Stimulated activated CD4-positive, alpha-beta T cell treated with anti-CD3 and anti-CD28 coated beads, Interleukin-12 subunit alpha, Interleukin-12 subunit beta, amount 100 ng/mL, for 48 hours (primary cell): ENCODE measurements at places on chromosomes 11 and 22.

- no peak for DNase-seq
These were observed 1.3 kb downstream of the WEE1 start for GRCh38 chr11:9574622-9575259.

- no peak for DNase-seq
These were observed 12.7 kb upstream of the CELSR1 start for GRCh38 chr22:46549971-46550641.

GRCh38 chr22:47460176-47460575 is 697.7 kb downstream of the TBC1D22A start:
- no peak for DNase-seq

DNA sequence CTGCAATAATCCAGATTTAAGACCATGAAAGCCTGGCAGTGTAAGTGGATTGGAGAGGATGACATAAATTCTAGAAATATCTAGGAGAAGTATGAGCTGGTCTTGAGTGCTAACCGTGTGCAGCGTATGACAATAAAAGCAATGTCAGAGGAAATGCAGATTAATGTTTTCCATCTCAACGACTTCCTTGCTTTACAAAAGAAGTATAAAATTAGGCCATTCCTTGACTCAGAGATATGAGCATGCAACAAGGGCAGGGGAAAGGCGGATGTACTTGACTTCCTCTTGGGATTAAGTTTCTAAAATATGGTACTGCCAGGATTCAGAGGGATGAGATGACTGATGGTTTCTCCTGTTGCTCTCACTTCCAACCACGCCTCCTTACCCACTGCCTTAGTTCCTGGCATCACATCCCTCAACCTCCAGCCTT is 32.3 kb downstream of the ADAMTS15 start:
- DNase-seq = no peak

GRCh38 chr11:86509588-86509974 is 134.9 kb downstream of the CCDC81 start:
- no peak for DNase-seq

DNA sequence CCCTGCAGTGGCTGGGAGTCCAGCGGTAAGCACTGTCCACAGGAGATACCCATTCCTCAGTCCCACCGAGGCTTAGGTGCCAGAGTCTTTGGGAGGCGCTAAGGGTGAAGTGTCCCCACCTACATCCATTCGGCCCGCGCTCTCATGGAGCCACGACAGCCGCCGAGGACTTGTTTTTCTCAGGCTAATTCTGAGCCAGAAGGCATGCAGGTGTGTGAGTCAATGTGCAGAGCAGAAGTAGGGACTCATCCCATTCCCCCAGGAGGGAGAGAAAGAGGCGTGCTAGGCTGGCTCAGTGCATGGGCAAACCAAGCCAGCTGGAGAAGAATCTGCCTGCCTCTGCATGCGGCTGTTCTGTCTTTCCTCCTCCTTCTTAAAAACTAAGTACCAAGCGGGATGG is 46.6 kb downstream of the KCNC1 start:
- DNase-seq = no peak

GRCh38 chr22:23649071-23649501 is 17.0 kb upstream of the DRICH1 start:
- no peak for DNase-seq

DNA sequence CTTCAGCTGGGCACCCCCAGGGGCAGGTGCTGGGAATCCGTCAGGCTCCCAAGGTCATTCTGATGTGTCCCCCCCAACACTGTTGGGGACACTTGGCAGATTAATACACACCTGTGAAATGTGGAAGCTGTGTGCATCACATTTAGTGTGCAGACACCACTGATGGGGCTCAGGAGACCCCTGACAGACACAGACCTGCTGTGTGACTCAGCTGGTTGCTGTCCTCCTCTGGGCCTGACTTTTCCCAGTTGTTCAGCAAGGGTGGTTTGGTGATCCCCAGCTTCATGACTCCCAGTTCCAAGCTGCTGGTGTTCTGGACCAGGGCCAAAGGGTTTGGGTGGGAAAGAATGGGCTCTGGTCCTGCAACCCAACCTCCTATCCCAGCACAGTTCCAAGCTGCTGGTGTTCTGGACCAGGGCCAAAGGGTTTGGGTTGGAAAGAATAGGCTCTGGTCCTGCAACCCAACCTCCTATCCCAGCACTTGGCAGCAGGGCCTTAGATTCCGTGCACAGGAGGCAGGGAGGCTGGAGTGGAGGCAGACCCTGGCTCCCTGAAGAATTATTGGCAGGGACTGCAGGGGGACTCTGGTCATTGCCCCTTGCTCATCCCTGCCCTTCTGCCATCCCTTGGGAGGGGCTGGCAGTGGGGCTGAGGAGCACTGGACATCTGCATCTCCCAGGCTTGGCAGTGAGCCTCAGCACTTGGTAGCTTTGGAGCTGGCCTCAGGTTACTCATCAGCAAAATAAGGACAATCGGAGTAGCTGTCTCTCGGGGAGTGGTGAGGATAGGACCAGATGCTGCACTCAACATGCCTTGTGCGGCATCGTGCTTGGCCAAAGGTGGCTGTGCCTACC is 8.4 kb upstream of the OMP start:
- no peak for DNase-seq

DNA sequence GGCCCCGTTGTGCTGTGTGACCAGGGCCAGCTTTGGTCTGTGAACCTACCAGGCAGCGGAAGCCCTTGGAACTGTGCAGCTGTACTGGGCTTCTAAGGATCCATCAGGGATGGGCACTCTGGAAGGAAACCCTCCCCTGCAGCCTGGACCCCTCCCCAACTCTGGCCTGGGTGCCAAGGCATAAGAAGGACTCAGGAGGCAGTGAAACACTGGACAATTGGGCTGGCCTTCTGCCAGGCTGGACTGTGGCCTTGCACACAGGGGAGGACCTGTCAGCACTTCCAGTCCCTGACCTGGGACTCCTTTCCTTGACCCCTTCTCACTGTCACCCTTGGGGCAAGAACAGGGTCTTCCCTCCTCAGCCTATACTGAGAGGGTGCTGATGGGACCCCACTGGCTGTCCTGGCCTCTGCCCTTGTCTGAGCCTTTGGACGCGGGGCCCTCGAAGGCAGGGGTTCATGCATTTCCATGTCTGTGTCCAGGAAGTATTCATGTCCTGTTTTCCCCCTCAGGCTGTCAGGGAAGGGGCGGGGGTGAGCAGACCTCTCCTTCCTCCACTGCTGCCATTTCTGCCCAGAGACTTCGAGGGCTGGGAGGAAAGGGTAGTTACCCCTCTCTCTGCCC is 39.6 kb downstream of the PDE2A start:
- DNase-seq = no peak

DNA sequence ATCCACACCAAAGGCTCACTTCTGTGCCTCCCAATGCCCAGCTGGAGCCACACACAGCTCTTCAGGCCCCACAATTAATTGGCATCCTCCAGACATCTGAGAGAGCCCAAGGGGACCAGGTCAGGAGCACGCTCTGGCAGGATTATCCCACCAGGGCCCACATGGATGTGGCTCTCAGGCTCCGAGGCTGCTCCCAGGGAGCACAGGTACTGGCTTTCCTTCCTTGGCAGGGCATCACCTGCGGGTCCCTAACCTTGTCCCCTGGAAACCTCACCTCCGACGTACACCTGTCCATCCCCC is 54.3 kb downstream of the CD6 start:
- no peak for DNase-seq

GRCh38 chr11:121426476-121427399 is 25.4 kb upstream of the SORL1 start:
- DNase-seq = peak; percentile 49

DNA sequence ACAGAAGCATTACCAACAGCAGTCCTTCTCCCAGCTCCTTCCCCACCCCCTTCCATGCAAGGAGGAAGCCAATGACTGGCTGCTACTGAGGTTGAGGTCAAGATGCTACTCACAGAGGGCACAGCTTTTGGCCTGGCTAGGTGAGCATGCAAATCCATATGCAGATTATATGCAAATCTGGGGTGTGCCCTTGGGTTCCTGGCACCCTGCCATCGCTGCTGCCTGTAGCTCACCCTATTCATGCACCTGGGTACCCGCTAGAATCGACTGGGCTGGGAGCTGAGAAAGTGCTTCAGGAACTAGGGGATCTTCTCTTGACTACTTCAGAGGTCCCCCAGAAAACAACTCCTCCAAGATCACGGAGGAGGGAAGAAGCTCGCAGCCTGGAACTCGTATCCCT is 4.0 kb downstream of the DSCAML1 start:
- DNase-seq = no peak

GRCh38 chr11:68013611-68014156 is 3.6 kb downstream of the ALDH3B1 start:
- no peak for DNase-seq

DNA sequence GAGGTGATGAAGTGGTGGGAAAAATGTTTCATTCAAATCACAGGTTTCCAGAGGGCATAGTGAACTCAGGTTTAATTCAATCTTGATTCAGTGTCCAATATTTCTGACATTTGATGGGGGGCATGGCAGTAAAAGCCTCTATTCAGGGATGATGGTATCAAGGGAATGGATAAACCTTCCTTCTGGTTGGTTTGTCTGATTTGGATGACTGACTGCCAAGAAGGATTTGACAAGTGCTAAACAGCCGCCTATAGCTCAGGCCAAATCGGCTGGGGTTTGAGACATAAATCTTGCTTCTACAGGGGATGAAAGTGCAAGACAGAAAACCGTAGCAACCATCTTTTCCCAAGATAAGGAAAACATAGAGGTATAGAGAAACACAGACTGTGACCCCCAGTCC is 121.8 kb upstream of the C11orf87 start:
- DNase-seq = no peak

- DNase-seq = peak; percentile 23
These were observed 2.5 kb downstream of the TCN2 start for GRCh38 chr22:30609260-30610185.

DNA sequence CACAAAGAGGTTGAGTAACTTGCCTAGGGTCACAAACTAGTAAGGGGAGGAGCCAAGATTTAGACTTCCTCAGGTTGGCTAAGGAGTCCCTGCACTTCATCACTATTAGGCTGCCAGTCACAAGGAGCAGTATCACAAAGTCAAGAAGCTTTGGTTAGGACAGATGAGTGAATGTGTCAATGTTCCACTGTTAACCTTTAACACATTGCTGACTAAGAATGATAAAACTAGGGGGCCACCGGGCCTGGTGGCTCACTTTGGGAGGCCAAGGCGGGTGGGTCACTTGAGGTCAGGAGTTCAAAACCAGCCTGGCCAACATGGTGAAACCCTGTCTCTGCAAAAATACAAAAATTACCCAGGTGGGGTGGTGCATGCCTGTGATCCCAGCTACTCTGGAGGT is 32.0 kb downstream of the TMEM123 start:
- DNase-seq = peak; percentile 21

DNA sequence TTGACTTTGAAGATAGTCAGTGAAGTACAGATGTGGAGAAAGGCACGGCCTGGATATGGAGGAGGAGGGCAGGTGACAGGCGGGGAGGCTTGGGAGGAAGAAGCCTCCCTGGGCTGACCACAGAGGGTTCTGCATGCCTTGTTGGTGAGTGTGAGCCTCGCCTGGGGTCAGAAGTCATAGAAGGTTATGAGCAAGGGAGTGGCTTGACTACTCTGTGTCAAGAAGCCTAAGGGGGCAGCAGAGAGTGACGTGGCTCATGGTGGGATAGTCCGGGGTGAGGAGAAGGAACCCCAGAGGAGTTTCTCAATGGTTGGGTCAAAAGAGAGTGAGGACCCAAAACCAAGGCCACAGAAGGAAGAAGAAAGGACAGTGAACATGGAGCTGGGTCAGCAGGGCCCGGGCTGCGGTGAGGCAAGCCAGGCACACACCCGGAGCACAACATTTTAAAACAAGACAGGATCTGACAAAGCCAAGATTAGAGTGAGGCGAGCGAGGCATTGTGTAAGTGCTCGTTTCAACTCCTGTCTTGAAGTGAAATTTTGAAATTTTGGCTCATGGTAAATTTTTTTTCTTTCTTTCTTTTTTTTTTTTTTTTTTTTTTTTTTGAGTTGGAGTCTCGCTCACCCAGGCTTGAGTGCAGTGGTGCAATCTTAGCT is 31.9 kb downstream of the PDGFB start:
- no peak for DNase-seq

DNA sequence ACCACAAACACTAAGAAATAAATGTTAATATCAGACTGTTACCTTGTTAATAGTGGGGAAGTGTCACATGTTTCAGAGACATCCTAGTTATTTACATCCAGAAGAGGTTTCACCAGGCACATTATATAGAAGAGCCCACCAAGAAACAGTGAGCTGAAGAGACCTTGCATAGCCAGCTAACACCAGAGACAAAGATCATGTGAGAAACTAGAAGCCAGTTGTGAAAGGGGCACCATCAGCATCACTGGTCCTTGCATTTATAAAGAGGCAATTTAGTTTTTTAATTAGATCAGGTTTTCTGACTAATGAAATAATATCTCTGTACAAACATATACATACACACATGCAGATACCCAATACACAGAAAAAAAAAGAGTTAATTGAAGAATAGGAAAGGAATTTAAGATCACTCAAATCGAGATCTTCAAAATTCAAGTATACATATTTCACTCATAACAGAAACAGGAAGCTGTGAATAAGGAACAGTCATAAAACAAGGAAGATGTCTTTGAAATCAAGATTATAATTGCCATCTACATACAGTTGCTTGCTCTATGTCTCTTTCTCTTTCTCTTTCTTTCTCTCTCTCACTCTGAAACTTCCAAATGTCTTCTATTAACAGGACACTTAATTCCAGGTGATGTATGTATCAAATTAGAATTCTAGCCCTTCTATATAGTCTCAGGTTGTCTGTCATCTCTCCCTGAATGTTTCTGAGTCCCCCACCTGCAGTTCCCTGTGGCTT is 348.7 kb downstream of the ETS1 start:
- no peak for DNase-seq

GRCh38 chr11:117843666-117844484 is 19.3 kb upstream of the FXYD2 start:
- DNase-seq = peak; percentile 79

DNA sequence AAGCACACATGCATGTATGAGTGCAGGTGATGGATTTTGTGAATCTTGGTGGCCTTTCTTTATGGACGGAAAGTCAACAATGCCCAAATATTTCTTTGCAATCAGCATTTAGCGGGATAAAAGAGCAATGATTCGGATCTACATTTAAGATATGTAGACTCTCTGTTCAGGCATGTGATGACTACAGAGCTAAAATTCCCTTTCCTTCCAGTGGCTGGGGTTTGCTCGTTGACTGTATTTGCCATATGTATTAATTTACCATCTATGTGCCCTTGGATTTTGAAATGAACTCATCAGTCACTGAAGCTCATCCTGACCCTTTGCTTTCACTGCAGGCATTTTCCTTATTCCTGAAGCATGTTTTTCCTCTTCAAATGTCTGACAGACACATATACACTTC is 13.6 kb downstream of the BLID start:
- DNase-seq = no peak

- DNase-seq = no peak
These were observed 10.9 kb downstream of the BACE1 start for GRCh38 chr11:117305145-117305544.
